T-helper 2 cell (primary cell): ENCODE measurements at places on chromosomes 3 and 15.

GRCh38 chr3:101229681-101230080 lies 90.7 kb downstream of the IMPG2 start:
- DNase-seq = no peak

DNA sequence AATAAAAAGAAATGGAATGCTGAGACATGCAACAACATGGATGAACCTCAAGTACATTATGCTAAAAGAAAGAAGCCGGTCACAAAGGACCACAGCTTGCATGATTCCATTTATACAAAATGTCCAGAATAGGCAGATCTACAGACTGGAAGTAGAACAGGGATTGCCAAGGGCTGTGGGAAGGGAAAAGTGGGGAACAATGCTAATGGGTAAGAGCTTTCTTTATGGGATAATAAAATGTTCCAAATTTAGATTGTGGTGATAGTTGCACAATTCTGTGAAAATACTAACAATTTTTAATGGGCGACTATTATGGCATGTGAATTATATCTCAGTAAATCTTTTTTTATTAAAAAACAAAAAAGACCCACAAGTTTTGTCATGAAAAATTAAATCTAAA lies 106.2 kb downstream of the TMCO5A start:
- no peak for DNase-seq

DNA sequence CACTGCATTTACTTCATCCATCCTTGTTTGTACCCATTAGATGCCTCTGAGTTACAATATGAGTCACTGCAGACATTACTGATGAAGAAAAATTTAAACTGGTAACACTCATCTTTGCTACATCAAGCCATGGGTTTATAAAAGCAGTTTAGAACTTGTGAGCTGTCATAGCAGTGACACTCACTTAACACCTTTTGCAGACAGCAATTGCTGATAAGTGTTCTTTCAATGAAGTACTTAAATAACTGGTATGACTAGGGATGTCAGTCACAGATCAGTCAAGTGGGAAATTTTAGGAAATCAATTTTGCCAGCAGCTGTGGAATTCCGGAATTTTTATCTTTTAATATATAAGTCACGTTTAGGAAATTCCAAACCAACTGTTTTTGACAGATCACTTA lies 643.0 kb downstream of the TBL1XR1 start:
- DNase-seq = no peak

DNA sequence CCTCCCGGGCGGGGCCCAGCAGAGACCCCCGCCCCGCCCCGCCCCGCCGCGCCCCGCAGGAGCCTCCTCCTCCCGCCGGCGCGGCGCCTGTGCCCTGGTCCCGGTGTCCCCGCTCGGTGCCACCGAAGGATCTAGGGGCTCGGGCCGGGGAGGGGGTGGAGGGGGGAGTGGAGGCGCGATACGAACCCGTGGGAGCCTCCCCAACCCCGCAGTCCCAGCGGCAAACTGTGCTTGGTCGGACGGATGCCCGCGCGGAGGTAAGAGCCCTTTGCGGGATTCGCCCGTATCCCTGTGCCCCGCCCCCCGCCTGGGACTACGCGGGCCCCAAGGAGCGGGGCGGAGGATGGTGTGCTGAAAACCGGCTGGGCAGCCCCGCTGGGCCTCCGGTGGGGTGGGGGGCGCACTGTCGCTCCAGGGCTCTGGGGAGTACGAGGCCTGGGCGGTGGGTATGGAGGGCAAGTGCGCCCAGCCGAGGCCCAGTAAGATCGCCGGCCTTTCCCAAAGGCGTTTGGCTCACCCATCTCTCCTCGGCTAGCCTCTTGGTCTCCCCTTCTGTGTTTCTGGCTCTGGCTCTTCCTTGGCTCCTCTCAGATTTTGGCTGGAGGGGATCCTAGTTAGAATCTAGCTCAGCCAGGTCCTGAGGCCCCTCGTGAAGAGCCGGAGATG lies 65.6 kb upstream of the POLG start:
- DNase-seq = no peak

DNA sequence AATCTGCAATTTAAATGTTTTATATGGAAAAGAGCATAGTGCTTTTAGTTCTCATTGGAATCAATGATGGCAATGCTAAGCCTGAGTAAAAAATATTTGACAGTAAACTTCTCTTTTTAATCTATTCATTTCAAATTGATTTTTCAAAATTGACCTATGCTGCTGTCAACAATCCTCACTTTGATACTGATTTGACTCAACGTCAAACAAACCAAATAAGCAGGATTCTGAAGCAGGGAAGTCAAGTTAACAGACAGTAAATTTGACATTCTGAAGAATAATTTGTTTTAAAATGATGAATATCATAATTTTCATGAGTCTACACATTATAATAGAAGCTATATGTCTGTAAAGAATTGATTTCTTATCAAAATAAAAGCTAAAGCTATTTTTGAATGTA lies 1053.1 kb downstream of the DIPK2A start:
- DNase-seq = no peak

- no peak for DNase-seq
Measured at GRCh38 chr15:73233623-73234022, 135.1 kb downstream of the HCN4 start.

GRCh38 chr15:43215961-43216360 lies 4.9 kb downstream of the EPB42 start:
- DNase-seq = no peak

DNA sequence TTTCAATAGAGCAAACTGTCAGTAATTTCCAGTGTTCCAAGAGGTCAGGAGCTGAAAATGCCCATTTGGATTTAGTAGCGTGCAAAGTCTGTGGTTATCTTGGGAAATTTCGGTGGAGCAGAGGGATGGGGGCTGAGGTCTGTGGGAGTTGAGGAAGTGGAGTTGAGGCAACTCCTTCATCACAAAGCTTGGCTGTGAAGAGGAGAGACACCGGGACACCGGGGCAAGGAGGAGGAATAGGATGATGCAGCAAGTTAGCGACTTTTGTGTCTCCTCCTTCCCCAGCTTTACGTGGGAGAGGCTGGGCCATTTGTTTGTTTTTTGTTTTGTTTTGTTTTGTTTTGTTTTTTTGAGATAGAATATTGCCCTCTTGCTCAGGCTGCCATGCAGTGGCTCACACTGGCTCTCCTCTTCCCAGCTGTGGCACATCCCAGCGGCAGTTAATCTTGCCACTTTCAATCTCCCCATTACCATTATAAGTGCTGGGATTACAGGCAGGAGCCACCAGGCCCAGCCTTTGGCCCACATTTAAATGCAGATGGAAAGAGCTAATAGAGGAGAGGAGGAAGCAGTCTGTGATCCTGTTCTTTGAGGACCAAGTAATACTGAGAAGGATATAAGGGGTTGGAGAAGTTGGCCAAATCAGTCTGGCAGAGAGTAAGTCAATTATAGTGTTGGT lies 47.1 kb downstream of the CRTC3 start:
- no peak for DNase-seq

GRCh38 chr3:54262541-54262940 lies 140.2 kb downstream of the CACNA2D3 start:
- no peak for DNase-seq

- DNase-seq = no peak
Measured at GRCh38 chr15:87144775-87145174, 1065.1 kb downstream of the AGBL1 start.
